ENCODE measurements at places on chromosomes 13 and 19.
A peak's percentile ranks its signal among the peaks of the same experiment; 100 is the strongest.

DNA sequence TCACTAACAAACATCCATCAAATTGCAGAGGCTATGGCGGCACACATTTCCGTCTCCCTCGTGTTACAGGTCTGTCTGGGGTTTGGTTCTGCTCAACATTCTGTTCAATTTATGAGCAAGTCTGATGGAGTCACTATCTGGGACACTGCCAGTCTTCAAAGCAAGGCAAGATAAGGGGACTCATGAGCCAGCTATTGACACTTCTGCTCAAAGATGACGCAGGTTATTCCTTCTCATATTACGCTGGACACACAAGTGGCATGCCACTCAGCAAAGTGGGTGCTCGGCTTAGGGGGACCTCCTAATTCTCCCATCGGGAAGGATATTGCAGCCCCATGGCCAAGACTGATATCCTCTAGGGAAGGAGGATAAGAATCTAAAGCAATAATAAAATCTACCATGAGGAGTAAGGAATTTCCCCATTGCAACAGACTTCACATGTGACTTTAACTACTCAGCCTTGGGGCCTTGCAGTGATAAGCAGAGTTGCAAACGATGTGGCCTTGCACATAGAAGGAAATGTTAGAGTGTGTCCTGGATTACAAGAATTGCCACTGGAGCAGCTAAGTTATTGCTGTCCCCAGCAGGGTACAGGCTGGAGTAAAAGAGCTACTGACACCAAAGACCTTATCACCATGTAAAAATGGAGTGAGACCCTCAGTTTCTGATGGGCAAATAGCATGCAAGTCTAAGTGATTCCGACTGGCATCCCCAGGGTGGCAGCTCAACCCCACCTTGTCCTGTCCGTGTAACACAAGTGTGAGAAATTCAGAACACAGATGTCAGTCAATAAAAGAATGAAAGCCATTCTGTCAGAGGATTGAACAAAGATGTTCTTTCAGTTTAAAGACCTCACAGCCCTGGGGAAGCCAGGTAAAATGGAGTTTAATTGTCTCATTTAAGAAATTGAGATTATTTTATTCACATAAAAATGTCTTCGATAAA is 306.1 kb downstream of the IRS2 start:
- DNase-seq: peak; percentile 54

- no peak for DNase-seq
Measured at GRCh38 chr13:74306496-74306895, 172.3 kb upstream of the KLF12 start.

GRCh38 chr13:78608688-78609463 is 5.5 kb upstream of the POU4F1 start:
- no peak for DNase-seq

- DNase-seq: no peak
Measured at GRCh38 chr19:37304884-37305255, 66.0 kb upstream of the ZNF527 start.

DNA sequence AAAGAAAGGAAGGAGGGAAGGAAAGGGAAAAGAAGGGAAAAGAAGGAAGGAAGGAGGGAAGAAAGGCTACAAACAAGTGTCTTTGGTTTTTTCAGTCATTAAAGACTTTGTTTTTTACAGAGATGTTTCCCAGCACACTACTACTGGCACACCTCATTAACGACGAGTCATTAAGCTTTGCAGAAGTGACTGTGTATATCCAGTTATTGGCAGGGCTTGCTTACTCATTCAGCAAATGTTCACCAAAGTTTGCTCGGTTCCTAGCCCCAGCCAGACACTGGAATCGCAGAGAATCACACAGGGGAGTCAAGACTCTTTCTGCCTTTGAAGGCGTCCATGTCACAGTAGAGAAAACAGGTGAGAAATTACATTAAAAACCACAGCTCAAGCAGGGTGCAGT is 4.3 kb downstream of the NLRP12 start:
- no peak for DNase-seq
